Kasumi-1 (cell line): ENCODE measurements at places on chromosomes 12 and 14.

- DNase-seq: peak; percentile 16
Observed at GRCh38 chr14:58797010-58797429, 159.3 kb downstream of the DACT1 start.

DNA sequence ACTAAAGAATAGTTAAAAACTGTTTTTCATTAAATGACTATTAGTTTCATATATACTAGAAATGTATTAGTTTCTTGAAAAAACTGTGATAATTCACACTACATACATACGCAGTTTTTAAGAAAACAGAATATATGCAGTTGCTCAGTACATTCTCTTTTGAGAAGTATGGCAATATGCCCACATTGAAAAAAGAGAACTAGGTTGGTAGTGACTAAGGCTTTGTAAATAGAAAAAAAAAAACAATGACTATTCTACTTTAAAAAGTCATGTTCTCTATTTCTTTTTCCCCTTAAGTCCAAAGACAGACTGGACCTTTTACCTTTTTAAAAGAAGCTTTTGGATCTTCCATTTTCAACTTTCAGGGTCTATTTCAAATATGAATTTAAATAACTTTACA is 25.0 kb downstream of the SNX6 start:
- peak; percentile 8 for DNase-seq

DNA sequence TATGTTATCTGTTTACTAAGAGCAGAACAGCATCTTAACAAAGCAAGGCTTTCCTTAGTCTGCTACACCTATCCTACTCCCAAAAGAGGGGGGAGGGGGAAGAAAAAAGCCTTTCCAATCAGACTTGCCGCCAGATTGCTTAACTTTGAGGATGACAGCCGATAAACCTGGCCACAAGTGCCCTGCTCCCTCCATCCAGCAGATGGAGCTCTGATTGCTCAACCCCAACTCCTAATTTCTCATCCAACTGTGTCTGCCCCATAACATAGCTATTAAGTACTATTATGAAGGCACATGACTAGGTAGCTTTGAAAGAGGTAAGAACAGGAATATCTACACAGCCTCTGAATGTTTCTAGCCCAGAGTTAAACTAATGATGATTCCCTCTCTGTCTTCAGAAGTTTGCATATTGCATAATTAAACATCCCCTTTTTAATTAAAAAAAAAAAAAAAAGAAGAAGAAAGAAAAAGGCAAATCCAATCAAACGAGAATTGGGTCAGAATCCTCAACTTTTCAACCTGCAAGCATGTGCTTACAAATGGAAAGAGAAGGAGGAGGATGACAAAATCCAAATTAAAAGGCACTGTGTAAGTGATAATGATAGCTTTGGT is 247.4 kb downstream of the GALC start:
- peak; percentile 40 for DNase-seq

- peak; percentile 85 for DNase-seq
Observed at GRCh38 chr12:123905319-123905925, 67.2 kb downstream of the CCDC92 start.

GRCh38 chr14:39107591-39107996 is 4.6 kb upstream of the SEC23A start:
- peak; percentile 67 for DNase-seq

DNA sequence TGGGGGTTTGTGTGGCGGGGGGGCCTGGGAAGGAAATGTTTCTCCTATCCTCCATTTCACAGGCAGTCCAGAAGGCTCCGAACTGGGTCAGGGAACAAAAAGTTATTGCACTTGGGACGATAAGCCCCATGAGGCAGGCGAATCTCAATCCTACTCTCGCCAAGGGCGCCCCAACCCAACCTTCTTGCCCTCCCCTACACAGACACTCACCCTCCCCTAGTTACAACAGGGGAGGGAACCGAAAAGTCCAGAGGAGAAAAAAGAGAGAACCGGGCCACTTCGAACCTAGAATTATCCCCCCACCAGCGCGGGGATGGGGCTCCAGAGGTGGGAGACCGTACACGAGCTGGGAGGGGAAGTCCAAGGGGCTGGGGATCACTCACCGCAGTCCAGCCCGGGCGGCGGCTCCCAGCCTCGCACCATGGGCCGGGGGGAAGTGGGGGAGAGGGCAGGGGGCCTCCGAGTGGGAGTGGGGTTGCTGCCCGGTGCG is 357 bp downstream of the HOMEZ start:
- DNase-seq: peak; percentile 17

GRCh38 chr12:131861261-131862083 is 33.0 kb upstream of the ULK1 start:
- DNase-seq: no peak

DNA sequence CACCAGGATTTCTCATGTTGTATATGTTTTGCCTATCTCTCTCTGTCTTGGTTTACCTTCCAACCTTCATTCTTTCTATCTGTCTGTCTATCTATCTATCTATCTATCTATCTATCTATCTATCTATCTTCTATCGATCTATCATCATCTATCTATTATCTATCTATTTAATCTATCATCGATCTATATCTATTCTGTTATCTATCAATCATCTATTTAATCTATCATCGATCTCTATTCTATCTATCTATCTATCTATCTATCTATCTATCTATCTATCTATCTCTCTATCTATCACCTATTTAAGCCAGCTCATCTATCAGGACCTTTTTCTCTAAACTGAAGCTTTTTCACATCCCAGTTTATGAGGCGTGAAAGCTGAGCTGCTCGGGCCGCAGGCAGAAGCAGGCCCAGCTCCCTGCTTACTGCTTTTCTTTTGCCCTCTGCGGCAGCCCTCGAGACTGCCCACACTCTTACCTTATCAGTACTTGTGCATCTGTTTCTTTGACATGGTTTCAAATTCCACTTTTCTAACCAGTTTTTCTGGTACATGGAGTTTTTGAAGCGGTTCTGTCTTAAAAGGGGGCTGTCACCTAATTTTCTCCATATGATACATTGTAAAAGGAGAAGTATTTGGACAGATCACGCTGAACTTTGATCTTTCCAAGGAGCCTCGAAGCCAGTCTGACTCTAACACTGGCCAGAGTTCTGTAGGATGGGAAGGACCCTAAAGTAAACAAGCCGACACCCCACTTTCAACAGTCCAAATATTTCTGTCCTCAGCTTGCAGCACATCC is 44.4 kb upstream of the GSG1 start:
- no peak for DNase-seq

DNA sequence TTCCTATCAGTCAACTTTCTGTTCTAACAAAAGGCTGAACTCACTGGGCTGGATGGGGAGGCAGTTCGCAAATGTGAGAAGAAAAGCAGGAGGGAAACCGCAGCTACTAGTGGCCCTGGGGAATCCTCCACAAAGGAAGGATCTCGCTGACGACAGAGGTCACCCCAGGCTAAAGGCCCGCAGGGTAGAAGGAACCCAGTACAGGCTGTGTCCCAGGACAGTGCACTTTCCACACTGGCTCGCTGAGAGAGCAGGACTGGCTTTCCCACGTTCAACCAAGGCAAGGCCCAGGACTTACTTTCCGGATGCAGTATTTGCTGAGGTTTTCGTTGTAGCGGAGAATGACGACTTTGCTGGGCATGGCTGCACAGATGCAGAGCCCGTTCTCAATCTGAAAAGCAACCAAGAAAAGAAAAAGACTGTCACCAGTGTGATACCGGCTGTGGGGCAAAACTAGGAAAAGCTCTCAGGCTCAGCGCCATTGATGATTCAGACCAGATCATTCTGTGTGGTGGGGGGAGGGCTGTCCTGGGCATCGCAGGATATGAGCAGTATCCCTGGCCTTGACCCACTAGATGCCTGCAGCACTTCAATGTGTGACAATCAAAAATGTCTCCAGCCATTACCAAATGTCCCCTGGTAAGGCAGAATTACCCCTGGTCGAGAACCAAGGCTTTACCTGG is 36.3 kb downstream of the PRKAB1 start:
- DNase-seq: no peak

GRCh38 chr14:75438486-75439080 is 10.8 kb downstream of the JDP2 start:
- no peak for DNase-seq

DNA sequence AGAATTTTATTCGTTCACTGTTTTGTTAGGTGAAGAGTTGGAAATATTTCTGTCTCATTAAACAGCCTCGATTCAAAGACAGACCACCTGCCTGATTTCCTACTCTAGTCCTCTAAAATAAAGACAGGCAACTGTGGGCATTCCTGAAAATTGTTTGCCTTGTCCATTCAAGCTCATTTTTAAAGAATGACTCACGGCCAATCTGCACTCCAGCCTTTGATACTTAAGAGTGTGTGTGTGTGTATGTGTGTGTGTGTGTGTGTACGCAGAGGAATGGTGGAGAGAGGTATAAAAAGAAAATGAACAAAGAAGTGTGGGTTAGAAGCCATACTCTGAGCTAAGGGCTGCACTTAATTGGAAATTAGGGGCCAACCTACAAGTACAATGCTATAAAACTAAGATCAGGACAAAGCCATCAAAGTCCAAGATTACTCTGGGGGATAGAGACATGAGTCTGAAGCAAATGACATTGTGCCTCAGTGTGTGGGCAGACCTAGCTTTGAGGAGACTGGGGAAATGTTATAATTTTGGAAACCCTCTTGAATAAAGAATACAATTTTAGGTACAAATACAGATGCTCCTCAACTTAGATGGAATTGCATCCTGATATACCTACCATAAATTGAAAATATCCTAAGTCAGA is 45.6 kb upstream of the SOCS2 start:
- DNase-seq: no peak
